ENCODE measurements at places on chromosomes 7 and 10.

- DNase-seq: peak; percentile 78
Observed at GRCh38 chr10:64041185-64041988, 520.2 kb downstream of the REEP3 start.

GRCh38 chr7:55441774-55442522 lies 76.8 kb downstream of the LANCL2 start:
- no peak for DNase-seq

DNA sequence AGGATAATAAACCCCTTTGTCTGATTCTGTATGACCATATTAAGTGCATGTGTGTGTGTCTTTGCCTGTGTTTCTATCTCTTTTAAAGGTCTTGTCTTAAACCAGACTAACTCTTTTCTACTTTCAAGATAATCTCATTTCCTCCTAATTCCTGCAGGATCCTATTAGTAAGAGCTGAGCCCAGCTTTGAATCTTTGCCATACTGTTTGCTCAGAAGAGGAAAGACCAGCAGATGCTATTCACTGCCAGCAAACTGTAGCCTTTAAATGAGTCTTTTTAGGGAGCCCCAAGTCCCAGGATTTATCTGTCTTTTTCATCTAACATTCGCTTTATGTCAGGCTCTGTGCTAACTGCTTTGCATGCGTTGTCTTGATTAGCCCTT lies 2.9 kb downstream of the GPR158 start:
- DNase-seq: no peak

GRCh38 chr10:86651021-86651471 lies 3.3 kb upstream of the OPN4 start:
- DNase-seq: no peak

- peak; percentile 18 for DNase-seq
Observed at GRCh38 chr7:41711283-41712064, 8.6 kb upstream of the INHBA start.

- no peak for DNase-seq
Observed at GRCh38 chr7:151314401-151314800, 27.2 kb upstream of the NUB1 start.

DNA sequence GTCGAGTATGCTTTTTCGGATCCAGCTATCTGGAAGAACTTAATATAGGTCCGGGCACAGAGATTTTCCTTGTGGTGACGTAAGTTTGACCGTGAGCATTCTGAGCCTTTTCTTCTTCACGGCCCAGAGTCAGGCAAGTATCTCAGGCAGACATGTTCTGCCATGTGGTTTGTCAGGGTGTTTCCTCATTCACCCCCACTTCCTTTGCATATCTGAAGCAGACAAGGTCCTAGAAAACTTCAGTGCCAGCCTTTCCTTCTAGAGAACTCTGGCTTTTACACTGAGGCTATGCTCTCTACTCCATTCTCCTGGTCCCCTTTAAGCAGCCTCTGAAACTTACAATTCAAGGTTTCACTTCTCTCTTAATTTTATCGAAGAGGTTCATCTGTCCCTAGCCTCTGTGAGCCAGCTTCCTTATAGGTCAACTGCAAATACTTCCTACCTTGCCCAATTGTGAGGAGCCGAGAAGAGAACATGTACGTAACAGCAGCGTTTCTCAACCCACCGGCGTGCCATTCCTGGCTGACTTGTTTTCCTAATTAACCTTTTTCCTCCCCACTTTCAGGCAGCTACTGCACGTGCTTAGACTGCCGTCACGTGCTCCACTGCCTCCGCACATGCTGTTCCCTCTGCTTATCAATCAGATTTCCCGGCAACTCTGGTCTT lies 47.3 kb downstream of the CDCA7L start:
- DNase-seq: no peak

DNA sequence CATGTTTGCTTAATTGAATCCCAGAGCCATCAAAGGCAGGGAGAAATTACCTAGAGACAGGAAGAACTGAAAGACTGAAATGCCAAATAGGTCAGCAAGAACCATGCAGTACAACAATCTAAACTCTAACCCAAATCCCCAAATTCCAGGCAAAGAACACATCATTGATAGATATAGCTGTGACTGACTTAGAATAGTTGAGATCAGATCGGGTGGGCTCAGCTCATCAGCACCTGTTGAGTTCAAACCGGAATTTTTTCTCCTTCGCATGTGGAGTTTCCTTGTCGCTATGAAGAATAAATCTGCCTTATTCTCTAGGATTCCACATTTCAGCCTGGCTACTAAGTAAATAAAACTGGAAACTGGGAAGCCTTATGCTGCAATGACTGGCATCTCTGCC lies 1.4 kb downstream of the ANKMY2 start:
- DNase-seq: no peak

DNA sequence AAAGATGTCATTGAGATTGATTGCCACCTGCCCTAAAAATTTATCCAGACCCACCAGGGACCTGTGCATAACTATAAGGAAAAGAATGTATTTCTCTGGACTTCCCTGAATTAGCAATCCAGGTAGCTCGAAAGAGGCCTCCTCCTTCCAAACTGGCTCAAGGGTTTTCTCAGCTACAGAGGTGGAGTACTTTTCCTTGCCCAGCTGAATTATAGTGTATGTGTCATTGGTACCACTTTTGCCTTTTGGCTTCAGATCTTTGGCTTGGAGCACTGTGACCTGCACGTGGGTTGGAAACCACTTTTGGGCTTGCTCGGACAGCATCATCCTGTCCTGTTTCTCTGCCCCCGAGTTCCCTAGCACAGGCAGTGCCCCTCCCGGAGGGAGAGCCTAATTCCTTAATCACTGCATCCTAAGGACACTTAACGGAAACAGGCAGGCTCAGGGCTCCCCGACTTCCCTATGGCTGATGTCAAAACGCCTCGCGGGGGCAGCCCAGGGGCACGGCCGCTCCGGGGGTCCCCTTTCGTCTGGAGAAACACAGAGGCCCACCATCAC lies 825 bp downstream of the RAB11FIP2 start:
- no peak for DNase-seq
